HS-27A (cell line): ENCODE measurements at places on chromosomes 7 and 10.

- DNase-seq: no peak
These were observed 93.5 kb downstream of the AKAP9 start for GRCh38 chr7:92034116-92034515.

- DNase-seq: no peak
These were observed 75.2 kb upstream of the KIF5B start for GRCh38 chr10:32131388-32131787.

DNA sequence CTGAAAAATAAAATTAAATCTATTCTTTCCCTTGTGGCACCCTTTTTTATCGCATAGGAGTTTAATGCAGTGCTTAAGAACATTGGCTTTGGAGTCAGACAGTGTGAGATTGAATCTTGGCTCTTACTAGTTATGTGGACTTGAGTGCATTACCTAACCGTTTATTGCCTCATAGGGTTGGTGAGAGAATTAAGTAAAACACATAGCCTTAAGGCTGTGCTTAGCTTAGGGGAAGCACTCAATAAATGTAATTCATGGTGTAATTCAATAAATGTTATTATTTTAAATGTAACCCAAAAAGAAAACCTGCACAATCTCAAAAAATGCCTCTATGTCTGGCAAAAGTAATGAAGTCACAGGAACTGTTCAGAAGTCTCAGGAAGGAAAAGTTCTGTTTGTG lies 2.7 kb downstream of the STK17A start:
- DNase-seq: no peak

GRCh38 chr10:102603946-102604345 lies 40.3 kb upstream of the TRIM8 start:
- no peak for DNase-seq

- DNase-seq: no peak
These were observed 152.9 kb downstream of the C1GALT1 start for GRCh38 chr7:7335215-7335614.

DNA sequence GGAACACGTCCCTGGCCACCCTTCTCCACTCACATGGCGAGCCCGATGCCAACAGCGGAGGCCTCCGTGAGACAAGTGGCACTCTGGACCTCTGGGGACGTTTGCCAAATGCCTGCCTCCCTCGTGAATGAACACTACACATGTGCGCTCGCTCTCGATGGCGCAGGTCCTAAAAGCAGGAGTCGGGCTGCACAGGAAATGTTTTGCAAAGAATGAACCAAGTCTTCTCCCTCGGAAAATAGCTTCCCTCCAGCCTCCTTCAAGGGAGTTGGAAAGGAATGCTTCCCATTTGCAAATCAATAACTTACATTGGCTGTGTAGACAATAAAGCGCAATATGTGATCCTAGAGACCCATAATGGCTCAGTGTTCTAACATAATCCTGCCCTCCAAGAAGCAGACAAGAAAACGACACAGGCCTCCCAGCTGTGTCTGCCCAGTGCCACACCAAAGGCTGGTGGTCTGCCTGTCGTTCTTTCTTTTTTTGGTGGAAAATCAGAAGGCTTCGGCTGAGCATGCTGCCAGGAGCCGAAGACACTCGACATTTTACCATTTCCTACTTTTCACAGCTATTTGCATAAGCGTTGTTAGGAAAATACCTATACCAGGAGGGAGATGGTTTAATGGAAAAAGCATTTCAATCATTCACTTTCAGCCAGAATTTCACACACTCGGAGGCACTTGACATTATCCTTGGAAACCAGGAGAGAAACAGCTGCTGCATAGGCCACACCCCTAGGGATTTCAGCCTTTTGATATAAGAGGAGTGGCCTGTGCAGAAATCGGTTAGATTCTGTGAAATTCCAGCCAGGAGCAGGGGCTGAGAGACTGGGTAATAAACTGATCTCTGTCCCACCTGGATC lies 38.4 kb downstream of the ATXN7L1 start:
- no peak for DNase-seq

GRCh38 chr7:134528749-134529148 lies 1.4 kb downstream of the AKR1B10 start:
- no peak for DNase-seq

- DNase-seq: peak; percentile 19
These were observed 424.3 kb downstream of the RPS24 start for GRCh38 chr10:78457804-78458482.

DNA sequence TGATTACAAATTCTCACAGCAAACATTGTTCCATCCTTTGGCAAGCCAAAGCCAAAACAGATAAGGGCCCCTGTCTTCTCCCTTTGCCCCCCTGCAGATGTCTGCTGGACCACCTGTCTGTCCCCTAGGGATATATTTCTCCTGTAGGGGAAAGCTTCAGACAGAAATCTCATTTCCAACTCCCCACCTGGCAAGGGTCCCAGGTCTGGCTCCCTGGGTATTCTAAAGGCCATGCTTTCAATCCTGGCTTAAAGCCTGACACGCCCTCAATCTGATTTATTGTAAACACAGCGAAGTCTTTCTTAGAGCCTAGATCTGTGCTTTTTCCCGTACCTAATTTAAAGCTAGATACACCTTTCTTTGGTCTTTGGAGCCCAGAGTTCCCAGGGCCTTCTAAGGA lies 66.1 kb downstream of the KCNMA1 start:
- DNase-seq: no peak

DNA sequence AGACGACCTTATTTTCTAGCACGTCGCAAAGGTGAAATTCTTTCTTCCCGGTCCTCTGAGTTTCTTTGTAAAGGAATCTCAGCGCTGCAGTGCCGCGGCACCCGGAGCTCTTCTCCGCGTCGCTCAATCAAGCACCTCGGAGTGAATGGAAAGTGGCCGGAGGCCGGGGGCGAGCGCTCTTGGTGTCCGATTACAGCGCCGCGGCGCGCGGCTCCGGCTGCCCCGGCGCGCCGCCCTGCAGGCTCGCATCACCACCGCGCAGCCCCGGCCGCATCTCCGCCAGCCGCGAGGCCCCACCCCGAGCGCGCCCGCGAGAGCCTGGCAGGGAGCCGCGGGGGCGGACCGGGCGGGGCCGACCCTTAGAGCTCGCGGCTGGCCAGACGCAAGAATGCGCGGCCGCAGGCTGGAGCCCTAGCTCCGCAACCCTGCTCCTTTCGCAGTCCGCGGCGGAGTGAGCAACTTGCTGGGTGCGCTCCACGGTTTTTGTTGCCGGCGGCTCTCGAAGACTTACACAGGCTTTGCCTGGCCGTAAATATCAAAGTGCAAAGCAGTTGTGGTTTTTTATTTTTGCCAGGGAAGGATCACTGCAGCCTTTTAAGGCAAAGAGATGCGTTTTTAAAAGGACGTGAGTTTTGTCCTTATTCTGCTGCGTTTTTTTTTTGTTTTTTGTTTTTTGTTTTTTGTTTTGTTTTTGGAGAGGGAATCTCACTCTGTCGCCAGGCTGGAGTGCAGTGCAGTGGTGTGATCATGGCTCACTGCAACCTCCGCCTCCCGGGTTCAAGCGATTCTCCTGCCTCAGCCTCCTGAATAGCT lies at the start of gene SEMA3C:
SEMA3C (minus strand) TSS at position 143 of the 813 bp plus-strand sequence. CDS start 2,270 bp downstream, outside the sequence.
- DNase-seq: peak; percentile 80

GRCh38 chr10:79286318-79286951 lies 60.8 kb upstream of the PPIF start:
- DNase-seq: no peak

- DNase-seq: no peak
These were observed 83.0 kb upstream of the KAT6B start for GRCh38 chr10:74743401-74743800.

DNA sequence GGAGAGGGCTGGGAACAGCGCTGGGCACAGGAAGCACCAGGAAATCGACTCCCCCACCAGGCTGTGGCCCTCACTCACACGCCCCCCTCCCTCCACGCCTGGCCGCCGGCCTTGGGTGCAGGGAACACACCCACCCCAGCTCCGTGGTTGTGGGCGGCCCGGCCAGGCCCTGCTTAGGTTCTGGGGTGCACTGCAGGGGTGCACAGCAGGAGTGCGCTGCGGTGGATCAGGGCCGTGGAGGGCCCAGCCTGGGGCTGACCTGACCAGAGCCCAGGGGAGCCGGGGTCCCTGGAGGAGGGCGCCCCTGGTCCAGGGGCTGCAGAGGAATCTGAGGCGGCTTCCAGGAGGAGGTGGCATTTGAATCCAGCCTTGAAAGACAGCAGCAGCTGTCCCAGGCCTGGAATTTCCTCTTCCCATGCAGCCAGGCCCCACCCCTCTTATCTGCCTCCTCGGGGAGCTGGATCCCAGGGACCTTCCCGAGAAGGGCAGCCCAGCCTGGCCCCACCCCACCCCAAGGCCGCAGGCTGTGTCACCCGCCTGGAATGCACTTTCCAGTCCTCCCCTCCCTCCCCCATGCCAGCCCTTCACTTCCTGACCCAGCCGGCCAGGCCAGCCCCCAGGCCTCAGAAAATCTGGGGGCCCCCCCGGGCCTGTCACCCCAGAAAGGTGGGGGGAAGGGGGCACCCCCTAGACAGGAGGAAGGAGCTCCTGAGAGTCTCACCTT lies 18.4 kb upstream of the PDGFA start:
- peak; percentile 54 for DNase-seq

- no peak for DNase-seq
These were observed 46.6 kb downstream of the PWWP2B start for GRCh38 chr10:132443605-132443982.

- no peak for DNase-seq
These were observed 33.5 kb upstream of the SFTPD start for GRCh38 chr10:79982362-79982800.

DNA sequence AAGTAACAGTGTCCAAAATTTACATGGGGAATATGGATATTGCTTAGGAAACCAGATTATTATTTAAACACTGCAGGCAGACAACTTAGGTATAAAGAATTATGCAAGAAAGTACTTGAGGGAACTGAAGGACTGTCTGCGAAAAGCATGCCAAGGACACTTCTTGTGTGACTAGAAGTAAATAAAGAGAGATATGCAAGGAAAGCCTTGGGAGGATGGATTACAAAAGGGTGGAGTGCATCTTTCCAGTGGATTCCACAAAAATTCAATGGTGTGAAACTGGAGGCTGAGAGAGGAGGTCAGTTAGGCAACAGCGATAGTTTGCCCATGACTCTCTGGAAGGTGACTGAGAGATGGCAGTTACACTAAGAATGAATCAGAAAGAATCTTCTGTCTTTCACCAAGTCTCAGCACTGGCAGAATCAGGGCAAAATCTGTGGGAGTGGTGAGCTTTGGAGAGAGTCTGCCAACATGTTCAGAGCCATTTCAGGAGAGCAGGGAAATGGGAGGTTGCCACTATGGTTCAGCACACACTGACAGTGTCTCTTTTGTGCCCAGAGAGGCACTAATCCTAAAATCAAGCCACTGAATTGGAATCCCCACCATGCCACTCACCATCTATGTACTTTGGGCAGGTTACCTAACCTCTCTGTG lies 331.6 kb downstream of the BMPER start:
- no peak for DNase-seq

DNA sequence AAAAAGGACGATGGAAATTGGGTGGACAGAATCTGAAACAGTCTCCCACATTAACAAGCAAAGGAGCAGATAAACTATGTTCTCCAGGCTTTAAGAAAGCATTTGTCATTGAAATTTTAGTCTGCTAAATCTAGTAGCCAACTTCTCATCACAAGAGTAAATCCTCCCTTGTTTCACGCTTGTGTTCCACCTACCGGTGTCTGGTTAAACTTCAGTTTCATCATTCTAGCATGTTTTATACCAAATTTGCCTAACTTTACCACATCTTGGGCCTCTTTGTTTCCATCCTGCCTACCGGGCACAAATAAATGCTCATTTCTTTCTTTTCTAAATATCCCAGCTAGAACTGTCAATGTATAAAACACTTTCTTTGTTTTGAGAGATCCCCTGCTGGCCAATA lies 5.8 kb downstream of the LIPA start:
- no peak for DNase-seq

- DNase-seq: no peak
These were observed 54.4 kb downstream of the ZNF277 start for GRCh38 chr7:112260911-112261310.

GRCh38 chr10:29346296-29347001 lies 57.6 kb downstream of the LYZL1 start:
- no peak for DNase-seq

DNA sequence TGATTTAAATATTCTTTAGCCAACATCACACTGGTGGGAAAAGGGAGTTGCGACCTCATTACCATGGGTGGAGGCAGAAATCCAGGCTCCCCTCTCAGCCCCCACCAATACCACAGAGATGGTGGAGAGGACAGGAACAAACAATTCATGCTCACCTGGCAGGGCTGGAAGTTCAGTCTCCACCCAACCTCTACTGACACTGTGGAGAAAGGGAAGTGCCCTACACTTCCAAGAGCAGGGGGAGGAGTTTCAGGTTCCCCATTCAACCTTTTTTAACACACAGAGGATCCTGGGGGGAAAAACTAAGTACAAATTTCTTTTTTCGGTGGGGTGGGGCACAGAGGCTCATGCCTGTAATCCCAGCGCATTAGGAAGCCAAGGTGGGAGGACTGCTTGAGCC lies 210.1 kb upstream of the KCTD7 start:
- no peak for DNase-seq

- no peak for DNase-seq
These were observed 14.5 kb upstream of the AKR1C2 start for GRCh38 chr10:5018134-5018533.

GRCh38 chr10:93580828-93581227 lies 14.4 kb downstream of the FFAR4 start:
- DNase-seq: no peak

DNA sequence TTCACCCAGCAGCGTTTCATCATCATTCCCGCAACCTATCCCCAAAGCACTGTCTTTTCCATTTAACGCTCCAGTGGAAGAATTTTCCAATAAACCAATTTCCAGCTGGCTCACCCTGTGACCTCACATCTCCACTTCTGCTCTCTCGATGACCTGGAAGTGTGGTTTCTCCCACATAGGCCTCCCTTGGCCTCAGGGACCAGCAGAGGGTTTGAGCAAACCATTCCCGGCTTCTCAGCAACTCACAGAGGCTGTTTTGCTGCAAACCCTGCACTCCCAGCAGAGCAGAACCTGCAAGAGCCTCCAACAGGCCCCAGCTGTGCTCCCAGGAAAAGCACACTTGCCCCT lies 523.0 kb upstream of the FOXK1 start:
- DNase-seq: no peak

GRCh38 chr7:5580714-5581395 lies 157.2 kb upstream of the TNRC18 start:
- no peak for DNase-seq

DNA sequence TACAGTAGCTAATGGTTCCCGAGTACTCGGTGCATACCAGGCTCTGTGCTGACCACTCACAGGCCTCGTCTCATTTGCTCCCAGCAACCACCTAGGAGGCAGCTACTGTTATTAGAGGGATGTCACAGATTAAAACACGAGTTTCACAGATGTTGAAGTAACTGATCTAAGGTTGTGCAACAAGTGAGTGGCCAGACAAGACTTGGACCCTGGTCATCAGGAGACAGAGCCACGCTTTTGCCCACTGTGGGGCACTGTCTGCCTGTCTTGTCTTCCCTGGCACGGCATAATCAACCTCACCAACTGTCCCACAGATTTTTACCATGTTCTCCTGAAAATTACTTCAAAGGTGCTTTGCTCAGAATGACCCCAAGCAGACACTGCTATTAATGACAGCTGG lies 111.6 kb upstream of the HABP2 start:
- DNase-seq: no peak

GRCh38 chr10:9885761-9886160 lies 1131.9 kb upstream of the CELF2 start:
- no peak for DNase-seq
